ENCODE measurements at places on chromosomes 12 and 14. TPM values are rescaled to one million over a fixed set of nuclear protein-coding genes. Genes with fewer than 3 reads are reported as not detected.

CIPC gene
- total RNA-seq, result 4.6 TPM

PPP4R3A gene
- 52.2 TPM for total RNA-seq

SERPINA3 gene
- total RNA-seq, result 0.32 TPM

CRACR2A gene
- 9.5 TPM for total RNA-seq

RD3L gene
- not detected for total RNA-seq

KLRC3 gene
- not detected for total RNA-seq
